ENCODE measurements at places on chromosomes 2 and 18.

DNA sequence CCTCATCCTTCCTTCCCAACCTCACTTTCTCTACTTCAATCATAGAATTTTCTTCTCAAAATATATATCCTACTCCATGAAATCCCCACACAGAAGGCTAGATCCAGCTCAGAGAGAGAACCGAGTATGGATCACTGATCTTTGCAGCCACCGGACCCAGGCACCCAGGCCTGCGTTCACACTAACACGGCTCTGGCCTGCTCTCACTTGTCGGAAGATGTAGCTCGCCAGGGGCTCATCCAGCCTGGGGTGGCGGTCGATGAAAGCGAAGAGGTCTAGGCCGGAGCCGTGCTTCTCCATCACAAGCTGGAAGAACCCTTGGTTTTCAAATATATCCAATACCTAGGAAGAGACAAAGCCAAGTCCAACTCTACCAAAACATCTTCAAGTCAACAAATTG lies 12.7 kb upstream of the MTERF4 start:
- no peak for DNase-seq

DNA sequence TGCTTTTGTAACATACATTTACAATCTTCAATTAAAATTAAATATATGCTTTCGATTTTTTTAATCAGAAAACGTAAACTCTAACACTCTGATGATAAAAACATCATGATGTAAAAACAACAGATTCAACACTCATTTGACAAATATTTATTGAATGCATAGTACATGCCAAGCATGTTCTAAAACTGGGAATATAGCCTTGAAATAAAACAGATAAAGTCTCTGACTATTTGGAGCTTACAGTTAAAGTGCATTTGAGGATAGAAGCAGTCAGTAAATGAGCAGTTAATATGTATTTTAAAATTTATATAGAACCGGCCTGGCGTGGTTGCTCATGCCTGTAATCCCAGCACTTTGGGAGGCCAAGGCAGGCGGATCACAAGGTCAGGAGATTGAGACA lies 47.8 kb downstream of the TMX3 start:
- DNase-seq, result no peak

DNA sequence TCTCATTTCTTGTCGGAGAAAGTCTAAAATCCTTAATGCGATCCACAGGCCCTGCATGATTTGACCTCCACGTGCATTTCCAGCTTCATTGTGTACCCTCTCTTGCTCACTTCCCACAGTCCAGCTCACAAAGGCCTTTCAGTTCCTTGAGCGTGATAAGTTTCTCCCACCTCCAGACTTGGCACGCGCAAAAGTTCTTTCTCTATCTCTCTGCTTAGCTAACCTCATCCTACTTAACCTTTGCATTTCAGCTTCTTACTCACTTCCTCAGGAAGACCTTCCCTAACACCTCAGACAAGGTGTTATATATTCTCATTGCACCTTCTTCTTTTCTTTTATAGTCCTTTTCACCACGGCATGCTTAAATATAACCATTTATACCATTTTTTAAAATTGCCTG lies 124.8 kb upstream of the XPO1 start:
- no peak for DNase-seq

GRCh38 chr2:11389052-11389420 lies 44.6 kb upstream of the ROCK2 start:
- no peak for DNase-seq

- DNase-seq, result no peak
Observed at GRCh38 chr2:169507698-169508097, 1.8 kb upstream of the KLHL41 start.

DNA sequence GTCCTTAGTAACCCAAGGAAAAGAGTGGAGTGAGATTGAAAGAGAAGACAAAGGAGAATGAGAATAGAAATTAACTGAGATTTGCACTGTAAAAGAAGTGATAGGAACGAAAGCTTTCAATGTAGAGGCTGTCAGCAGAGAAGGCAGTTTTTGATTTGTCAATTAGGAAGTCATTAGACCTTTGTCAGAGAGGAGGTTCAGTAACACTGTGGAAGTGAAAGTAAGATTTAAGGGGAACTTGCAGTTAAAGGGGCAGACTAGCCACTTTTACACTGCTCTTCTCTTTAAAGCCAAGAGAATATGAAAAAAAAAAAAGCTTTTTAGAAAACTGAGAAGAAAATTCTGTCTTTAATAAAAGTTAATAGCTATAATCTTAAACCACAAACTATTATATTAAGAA lies 11.5 kb upstream of the KYNU start:
- DNase-seq, result peak; percentile 78

- DNase-seq, result no peak
Observed at GRCh38 chr18:44927127-44927849, 246.6 kb downstream of the SETBP1 start.

All from NAMALWA (cell line).